ENCODE measurements at places on chromosomes 12 and 14.

GRCh38 chr12:57845478-57846284, 848 bp downstream of the CTDSP2 start:
- peak; percentile 62 for DNase-seq

- DNase-seq, result no peak
Observed at GRCh38 chr12:132441871-132442863, 47.8 kb upstream of the FBRSL1 start.

DNA sequence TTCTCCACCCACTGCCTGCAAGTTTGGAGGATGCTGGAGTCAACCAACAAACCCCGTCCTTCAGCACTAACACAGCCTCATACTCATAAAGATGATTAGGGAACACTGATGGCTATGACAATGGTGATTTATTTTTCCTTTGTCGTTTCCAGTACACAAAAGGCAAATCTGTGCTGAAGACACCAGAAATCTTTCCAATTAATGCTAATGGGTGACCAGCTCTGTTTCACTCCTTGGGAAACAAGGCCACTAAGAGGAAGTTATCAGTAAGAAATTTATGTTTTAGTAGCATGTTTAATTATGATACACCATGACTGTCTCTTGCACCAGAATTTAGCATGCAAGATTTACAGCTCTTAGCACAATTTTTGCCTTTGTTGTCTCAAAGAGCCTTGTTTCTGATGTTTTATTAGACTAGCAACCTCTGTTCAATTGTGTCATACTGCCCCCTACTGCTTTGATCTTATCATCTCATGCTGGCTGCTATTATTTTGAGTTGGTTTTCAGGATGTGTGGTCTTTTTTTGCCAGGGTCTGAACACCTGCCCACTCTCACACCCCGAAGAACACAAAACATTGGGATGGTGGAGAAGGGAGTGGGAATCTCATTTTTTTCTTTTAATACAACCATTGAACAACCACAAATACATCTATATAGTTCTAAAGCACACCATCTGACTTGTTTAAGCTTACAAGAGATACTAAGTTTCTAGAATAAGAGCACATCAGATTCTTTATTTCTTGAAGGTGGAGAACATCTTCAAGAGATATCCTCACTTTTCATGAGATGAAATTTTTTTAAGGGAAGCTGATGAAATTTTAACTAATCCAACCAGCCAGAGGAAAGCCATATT, 160.9 kb downstream of the SPTSSA start:
- DNase-seq, result no peak

DNA sequence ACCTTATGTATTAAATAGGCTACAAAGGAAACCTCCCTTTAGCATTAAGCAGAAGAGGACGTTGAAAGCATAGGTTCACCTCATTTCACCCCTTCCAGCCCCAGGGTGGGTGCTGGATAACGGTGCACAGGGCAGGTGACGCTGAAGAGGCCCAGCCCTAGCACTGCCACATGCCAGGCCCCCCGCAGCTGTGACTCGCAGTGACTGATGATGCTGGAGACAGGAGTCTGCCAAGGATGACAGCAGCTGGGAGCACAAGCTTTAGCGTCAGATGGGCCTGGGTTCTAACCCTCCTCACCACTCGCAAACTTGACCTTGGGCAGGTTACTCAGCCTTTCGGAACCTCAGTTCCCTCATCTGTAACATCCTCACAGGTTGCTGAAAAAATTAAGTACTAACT, 76.7 kb downstream of the TBK1 start:
- DNase-seq, result no peak

DNA sequence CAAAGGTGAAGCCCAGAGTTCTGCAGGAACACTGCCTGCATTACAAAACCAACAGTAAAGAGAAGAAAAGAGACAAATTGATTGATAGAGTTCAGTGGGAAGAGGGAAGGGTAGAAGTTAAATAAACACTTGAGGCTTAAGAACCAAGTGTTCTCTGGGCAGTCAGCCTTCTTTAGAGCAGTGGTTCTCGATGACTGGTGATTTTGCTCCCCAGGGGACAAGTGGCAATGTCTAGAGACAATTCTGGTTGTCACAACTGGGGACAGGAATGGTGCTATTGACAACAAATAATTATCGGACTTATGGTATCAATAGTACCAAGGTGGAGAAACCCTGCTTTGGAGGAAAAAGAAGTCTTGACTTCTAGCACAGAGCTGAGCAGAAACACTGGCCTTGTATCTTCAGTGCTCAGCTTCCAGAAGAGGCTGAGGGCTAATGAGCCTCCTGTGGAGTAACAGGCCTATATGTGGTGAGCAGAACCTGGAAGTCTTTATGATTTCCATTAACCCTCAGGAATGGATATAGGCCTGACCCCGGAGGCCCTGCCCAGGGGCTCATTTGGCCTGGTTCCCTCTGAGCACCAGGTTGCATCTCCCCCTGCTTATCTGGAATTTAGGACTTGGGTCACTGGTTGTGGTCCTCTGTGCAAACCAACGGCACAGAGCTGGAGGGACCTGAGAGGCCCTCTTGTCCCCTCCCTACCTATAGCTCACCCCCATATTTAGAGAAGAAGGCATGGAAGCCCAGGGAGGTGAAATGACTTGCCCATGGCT, 204.6 kb upstream of the PWP1 start:
- DNase-seq, result no peak

DNA sequence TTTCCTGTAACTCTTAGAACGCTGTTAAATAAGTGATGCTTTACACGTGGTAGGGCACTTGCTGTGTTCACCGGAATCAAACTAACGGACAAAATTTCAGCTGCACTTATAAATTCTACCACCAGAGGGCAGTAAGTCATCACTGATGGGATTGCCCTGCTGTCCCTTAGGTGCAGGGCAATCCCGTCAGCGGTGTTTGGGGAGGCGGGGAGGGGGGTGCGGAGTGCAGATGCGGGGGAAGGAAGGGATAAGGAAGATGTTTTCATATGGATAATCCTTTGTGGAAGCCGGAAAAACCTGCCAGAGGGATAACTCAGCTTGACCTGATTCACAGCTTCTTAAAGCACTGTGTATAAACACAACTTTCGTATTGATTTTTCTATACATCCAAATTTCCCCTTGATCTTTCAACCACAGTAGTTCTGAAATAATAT, 21.7 kb upstream of the SLC10A1 start:
- DNase-seq, result peak; percentile 10

- DNase-seq, result no peak
Observed at GRCh38 chr12:74111688-74112360, 425.8 kb upstream of the ATXN7L3B start.

DNA sequence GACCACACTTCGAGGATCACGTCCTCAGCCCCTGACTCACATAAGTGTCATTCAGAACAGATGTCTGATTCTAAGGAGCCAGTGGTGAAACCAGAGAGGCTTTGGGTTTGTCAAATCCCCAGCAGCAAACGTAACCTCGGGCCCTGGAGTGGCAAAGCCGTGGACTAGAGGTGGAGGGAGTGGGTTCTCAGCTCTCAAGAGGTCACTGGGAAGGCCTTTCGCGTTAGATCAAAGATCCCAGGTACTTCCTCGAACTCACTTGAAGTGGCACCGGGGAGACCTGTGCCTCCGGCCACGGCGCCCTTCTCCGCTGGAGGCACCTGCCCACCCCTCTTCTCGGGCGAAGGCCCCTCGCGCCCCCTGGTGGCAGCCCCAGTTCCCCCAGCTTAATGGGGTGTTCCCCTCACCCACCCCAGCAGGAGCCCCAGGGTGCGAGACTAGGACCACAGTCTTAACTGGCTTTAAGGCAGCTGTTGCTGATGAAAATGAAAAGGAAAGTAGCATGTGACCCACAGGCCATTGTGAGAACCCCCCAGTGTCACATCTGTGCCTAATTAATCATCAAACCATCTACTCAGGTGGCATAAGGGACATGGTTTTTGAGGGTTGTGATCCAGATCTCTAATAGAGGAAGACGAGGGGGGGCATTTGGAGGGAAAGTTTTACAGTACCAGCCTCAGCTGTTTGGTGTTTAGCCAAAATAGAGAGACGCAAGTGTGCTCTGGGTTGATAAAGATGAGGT, 672 bp upstream of the ESR2 start:
- peak; percentile 89 for DNase-seq

- no peak for DNase-seq
Observed at GRCh38 chr12:67701121-67701520, 52.6 kb downstream of the DYRK2 start.

- DNase-seq, result no peak
Observed at GRCh38 chr12:114404926-114405518, 922 bp downstream of the TBX5 start.

DNA sequence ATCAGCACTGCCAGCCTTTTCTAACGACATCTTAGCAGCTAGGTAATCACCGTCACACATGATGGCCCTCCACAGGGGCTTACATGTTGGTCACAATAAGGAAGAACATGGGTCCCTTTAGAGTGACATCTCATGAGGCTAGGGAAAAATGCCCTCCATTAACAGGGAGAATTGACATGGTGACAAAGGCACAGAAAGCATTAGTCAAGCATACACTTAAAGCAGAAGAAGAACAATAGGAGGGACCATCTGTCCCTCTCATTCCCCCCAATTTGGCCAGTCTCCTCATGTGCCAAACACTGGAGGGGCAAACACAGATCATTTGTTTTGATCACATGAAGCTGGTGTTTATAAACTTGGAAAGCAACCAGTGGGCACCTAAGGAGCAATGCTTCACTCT, 78.0 kb downstream of the GRIP1 start:
- DNase-seq, result no peak

GRCh38 chr12:48838048-48838447, 13.9 kb downstream of the DDX23 start:
- DNase-seq, result no peak

- peak; percentile 52 for DNase-seq
Observed at GRCh38 chr12:57452937-57453509, 2.1 kb upstream of the INHBE start.

DNA sequence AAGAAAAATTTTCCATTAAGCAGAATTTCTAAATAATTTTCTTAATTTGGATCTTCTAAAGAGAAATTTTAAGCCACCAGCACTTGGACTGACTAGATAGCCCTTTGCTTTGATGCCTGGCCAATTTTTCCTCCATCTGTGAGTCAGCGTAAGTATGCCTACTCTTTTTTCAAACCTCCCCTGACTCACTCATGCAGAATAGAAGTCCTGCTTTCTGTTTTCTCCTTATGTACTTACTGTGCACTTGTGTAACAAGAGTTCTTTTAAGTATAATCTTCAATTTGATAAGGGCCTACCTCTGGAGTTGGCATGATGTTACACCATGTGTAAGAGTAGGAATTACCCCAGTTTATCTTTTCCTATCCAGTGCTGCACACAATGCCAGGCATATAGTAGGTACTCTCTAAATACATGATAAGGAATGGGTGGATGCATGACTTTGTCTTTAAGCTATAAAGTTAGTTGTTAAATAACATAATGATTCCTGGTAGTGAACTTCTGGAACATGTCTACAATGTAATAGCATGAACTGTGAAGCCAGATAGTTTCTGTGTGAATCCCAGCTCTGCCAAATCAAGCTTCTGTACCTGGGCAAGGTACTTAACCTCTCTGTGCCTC, 329.6 kb downstream of the TMTC2 start:
- DNase-seq, result no peak

DNA sequence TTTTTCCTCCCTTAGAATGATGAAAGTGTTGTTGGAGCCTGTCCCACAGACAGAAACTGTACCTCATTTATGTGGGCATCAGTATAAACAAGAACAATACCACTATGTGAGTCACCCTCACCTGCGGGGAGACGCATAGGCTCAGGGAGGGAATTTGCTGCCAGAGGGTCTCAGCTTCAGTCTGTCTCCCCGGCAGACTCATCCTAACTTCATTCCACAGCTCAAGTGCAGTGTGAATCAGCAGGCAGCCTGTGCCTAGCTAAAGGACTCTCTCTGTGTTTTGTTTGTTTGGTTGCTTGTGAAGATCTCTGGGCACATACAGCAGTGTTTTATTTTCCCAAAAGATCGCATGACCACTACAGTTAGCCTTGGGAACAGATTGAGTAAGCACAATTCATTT, 98.9 kb downstream of the PRKCH start:
- DNase-seq, result no peak

DNA sequence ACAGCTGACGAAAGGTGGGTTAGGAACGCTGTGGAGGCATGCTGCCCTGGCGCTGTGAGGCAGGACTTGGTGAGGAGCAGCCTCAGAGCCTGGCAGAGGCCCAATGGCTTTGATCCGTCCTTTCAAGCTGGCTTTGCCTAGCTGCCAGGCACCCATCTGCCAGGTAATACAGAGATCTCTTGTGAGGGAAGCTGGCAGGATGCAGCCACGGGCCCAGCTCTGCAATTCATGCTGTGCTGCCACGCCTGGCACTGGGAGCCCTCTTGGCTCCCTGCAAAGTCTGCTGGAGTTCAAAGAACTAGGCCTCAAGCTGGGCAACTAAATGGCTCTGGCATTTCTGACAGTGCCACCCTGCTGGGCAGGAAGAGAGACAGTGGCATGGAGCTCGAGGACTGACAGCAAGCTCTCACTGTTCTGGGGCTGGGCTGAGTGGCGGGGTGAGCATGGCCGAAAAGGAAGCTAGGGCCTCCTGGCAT, 18.7 kb downstream of the IQSEC3 start:
- no peak for DNase-seq

GRCh38 chr14:88049936-88050335, 45.0 kb downstream of the GPR65 start:
- DNase-seq, result no peak

- DNase-seq, result no peak
Observed at GRCh38 chr12:112130441-112130998, 5.2 kb downstream of the TRAFD1 start.

- DNase-seq, result no peak
Observed at GRCh38 chr12:57033431-57033830, 16.5 kb downstream of the MYO1A start.

DNA sequence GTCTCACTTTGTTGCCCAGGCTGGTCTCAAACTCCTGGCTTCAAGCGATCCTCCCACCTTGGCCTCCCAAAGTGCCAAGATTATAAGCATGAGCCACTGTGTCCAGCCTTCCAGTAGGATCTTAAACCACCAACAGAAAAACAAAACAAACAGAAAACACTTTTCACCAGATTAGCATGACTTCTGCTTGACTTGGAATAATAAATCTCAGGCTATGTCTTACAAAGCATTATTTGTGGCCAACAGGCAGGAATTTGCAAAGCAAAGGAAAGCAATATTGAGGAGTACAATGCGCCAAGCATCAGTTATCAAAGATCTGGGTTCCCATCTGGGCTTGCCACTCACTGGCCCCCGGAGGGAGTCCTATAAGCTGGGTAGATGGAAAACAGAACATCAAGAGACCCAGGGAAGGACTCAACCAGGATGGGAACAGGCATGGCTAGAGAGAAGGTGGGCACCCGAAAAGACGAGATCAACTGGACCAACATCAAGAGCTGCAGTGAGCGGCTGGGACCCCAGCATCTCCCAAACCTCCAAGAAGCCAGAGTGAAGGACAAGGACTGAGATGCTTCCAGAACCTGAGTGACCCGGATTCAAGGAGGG, 101.2 kb downstream of the TMEM30B start:
- no peak for DNase-seq

GRCh38 chr12:68374307-68374982, 42.3 kb upstream of the MDM1 start:
- DNase-seq, result peak; percentile 22

GRCh38 chr12:131830914-131831571, 2.9 kb downstream of the MMP17 start:
- peak; percentile 34 for DNase-seq

- no peak for DNase-seq
Observed at GRCh38 chr12:11563785-11564739, 85.4 kb upstream of the ETV6 start.

- DNase-seq, result no peak
Observed at GRCh38 chr14:67418401-67419191, 6.6 kb upstream of the PLEK2 start.
